ENCODE measurements at places on chromosomes 12 and 14. TPM values are rescaled to one million over a fixed set of nuclear protein-coding genes. Genes with fewer than 3 reads are reported as not detected.

DNA sequence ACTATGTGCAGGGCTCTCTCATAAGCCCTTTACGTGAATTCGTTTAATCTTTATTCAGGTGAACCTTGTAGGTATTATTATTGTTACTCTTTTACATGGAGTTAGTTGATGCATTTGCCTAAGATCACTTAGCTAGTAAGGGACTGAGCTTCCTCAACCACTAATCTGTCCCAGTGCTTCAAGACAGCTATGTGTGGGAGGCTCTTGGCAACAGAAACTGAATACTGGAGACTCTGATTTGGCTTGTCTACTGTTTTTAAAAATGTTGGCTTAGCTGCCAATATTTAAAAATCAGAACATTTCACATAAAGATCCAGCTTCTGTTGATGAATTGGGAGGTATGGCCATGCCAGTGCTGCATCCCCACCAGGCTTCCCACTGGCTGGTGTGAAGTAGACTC lies 6.8 kb downstream of the KNTC1 start:
- H3K27me3 ChIP-seq = no peaks in the 10 kb centered on the region
- no peak overlapping the region for H3K27ac ChIP-seq
- peak; percentile 47 for DNase-seq
- no peak overlapping the region for H3K4me3 ChIP-seq

GRCh38 chr14:26204728-26205479 lies 392.9 kb downstream of the NOVA1 start:
- peaks cover 72% of the 10 kb centered on the region for H3K27me3 ChIP-seq
- DNase-seq = peak; percentile 40
- no peaks in the 10 kb centered on the region for H3K36me3 ChIP-seq
- H3K4me3 ChIP-seq = peak overlapping the region; percentile 57
- peaks cover 22% of the 10 kb centered on the region for H3K4me1 ChIP-seq

PRB2 gene
- total RNA-seq = not detected

- no peak overlapping the region for H3K27ac ChIP-seq
- H3K4me3 ChIP-seq = peak overlapping the region; percentile 24
- no peaks in the 10 kb centered on the region for H3K27me3 ChIP-seq
- no peaks in the 10 kb centered on the region for H3K36me3 ChIP-seq
- peaks cover 12% of the 10 kb centered on the region for H3K4me1 ChIP-seq
Measured at GRCh38 chr12:71071536-71072097, 86.2 kb downstream of the TSPAN8 start.

- DNase-seq = peak; percentile 91
- H3K27me3 ChIP-seq = no peaks in the 10 kb centered on the region
- peak overlapping the region; percentile 29 for H3K27ac ChIP-seq
- peaks cover 21% of the 10 kb centered on the region for H3K4me1 ChIP-seq
Measured at GRCh38 chr12:116492703-116493324, 66.4 kb upstream of the MAP1LC3B2 start.

GRCh38 chr12:47837190-47838171 lies 17.8 kb upstream of the HDAC7 start:
- peak; percentile 75 for DNase-seq
- H3K36me3 ChIP-seq = no peaks in the 10 kb centered on the region
- H3K4me3 ChIP-seq = no peak overlapping the region

NXPH4 gene
- 5.7 TPM for total RNA-seq

RHEBL1 gene
- total RNA-seq = 0.86 TPM

- H3K4me1 ChIP-seq = peaks cover 13% of the 10 kb centered on the region
- DNase-seq = no peak
- H3K27me3 ChIP-seq = no peaks in the 10 kb centered on the region
- H3K4me3 ChIP-seq = no peak overlapping the region
- H3K36me3 ChIP-seq = no peaks in the 10 kb centered on the region
Measured at GRCh38 chr12:42486407-42486806, 103.1 kb downstream of the PRICKLE1 start.

GRCh38 chr14:53432378-53432802 lies 279.3 kb upstream of the DDHD1 start:
- no peaks in the 10 kb centered on the region for H3K4me1 ChIP-seq
- no peak overlapping the region for H3K27ac ChIP-seq
- H3K36me3 ChIP-seq = no peaks in the 10 kb centered on the region
- no peaks in the 10 kb centered on the region for H3K27me3 ChIP-seq

- H3K27me3 ChIP-seq = no peaks in the 10 kb centered on the region
- H3K4me1 ChIP-seq = peaks cover 16% of the 10 kb centered on the region
Measured at GRCh38 chr12:31737345-31737744, 8.5 kb upstream of the AMN1 start.

GRCh38 chr12:39572551-39572950 lies 47.1 kb downstream of the ABCD2 start:
- no peak overlapping the region for H3K27ac ChIP-seq
- H3K4me3 ChIP-seq = no peak overlapping the region
- no peaks in the 10 kb centered on the region for H3K27me3 ChIP-seq
- DNase-seq = no peak
- H3K36me3 ChIP-seq = no peaks in the 10 kb centered on the region
- no peaks in the 10 kb centered on the region for H3K4me1 ChIP-seq

- DNase-seq = peak; percentile 81
- H3K36me3 ChIP-seq = no peaks in the 10 kb centered on the region
- H3K27me3 ChIP-seq = no peaks in the 10 kb centered on the region
- H3K27ac ChIP-seq = no peak overlapping the region
Measured at GRCh38 chr14:22630486-22630885, 13.7 kb downstream of the OR6J1 start.

- H3K36me3 ChIP-seq = no peaks in the 10 kb centered on the region
- no peak overlapping the region for H3K27ac ChIP-seq
- H3K4me3 ChIP-seq = no peak overlapping the region
- no peaks in the 10 kb centered on the region for H3K27me3 ChIP-seq
Measured at GRCh38 chr12:94172031-94172430, 23.7 kb downstream of the PLXNC1 start.

- no peak overlapping the region for H3K27ac ChIP-seq
- no peaks in the 10 kb centered on the region for H3K27me3 ChIP-seq
- H3K4me1 ChIP-seq = peaks cover 66% of the 10 kb centered on the region
- no peak overlapping the region for H3K4me3 ChIP-seq
- no peak for DNase-seq
- 0 out of 2 replicates have a peak, but pooled peaks cover 14% of the 10 kb centered on the region for H3K36me3 ChIP-seq
Measured at GRCh38 chr14:71690478-71690877, 241.8 kb upstream of the RGS6 start.

GALNT9 gene
- 1.5 TPM for total RNA-seq

- H3K36me3 ChIP-seq = peaks cover 19% of the 10 kb centered on the region
- peaks cover 32% of the 10 kb centered on the region for H3K4me1 ChIP-seq
- H3K27ac ChIP-seq = peak overlapping the region; percentile 48
- no peak overlapping the region for H3K4me3 ChIP-seq
- no peak for DNase-seq
- no peaks in the 10 kb centered on the region for H3K27me3 ChIP-seq
Measured at GRCh38 chr12:65903691-65904383, 79.6 kb downstream of the HMGA2 start.

RPL36AL gene
- total RNA-seq = 89.8 TPM

DNA sequence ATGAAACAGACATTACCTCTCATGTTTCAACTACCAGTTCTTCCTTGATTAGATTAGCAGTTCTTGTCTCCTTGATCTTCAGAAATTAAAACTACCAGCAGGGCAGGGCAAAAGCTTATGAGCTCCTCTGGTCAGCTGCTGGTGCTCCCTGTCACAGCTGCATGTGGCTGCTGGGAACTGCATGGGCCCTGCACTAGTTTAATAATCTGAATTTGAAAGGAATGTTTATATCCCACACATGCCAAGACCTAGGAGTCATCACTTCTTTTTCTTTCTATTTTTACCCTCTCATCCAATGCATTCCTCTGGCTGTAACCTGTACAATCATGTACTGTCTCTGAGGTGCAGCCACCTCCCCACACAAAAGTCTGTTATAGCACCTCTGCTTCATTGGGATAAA lies 73.9 kb downstream of the ARMH4 start:
- H3K36me3 ChIP-seq = no peaks in the 10 kb centered on the region
- peaks cover 46% of the 10 kb centered on the region for H3K4me1 ChIP-seq
- H3K27me3 ChIP-seq = no peaks in the 10 kb centered on the region
- H3K27ac ChIP-seq = peak overlapping the region; percentile 62
- peak; percentile 79 for DNase-seq
- H3K4me3 ChIP-seq = peak overlapping the region; percentile 31

- no peaks in the 10 kb centered on the region for H3K36me3 ChIP-seq
- no peaks in the 10 kb centered on the region for H3K27me3 ChIP-seq
- H3K4me3 ChIP-seq = no peak overlapping the region
Measured at GRCh38 chr14:89128311-89129026, 288.6 kb downstream of the FOXN3 start.

SLC25A47 gene
- not detected for total RNA-seq

KRT75 gene
- total RNA-seq = not detected

GRCh38 chr14:88547386-88547780 lies 7.4 kb downstream of the PTPN21 start:
- DNase-seq = no peak
- H3K27ac ChIP-seq = no peak overlapping the region
- H3K27me3 ChIP-seq = no peaks in the 10 kb centered on the region
- H3K4me1 ChIP-seq = peaks cover under 1% of the 10 kb centered on the region

DNA sequence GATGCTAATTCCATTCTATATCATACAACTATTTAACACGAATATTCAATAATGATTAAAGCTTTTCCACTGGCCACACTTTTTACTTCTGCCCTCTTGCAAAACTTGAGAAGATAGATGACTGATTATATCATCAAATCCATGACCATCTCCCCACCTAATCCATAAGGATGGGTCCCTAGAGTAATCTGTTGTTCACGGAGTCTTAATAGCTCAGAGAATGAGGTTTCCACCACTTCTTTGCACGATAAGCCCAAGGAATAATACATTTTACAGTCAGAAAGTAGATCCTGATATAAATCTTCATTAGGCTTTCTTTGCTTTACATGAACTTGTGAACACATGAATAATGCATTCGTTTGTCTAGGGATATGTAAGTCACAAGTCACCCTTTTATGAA lies 527.2 kb downstream of the GALC start:
- no peak for DNase-seq
- no peaks in the 10 kb centered on the region for H3K4me1 ChIP-seq
- H3K4me3 ChIP-seq = no peak overlapping the region
- H3K27ac ChIP-seq = no peak overlapping the region

GRCh38 chr12:103401421-103401820 lies 94.3 kb downstream of the C12orf42 start:
- H3K36me3 ChIP-seq = no peaks in the 10 kb centered on the region
- no peaks in the 10 kb centered on the region for H3K4me1 ChIP-seq
- no peak overlapping the region for H3K27ac ChIP-seq
- no peaks in the 10 kb centered on the region for H3K27me3 ChIP-seq

MIP gene
- not detected for total RNA-seq

DNA sequence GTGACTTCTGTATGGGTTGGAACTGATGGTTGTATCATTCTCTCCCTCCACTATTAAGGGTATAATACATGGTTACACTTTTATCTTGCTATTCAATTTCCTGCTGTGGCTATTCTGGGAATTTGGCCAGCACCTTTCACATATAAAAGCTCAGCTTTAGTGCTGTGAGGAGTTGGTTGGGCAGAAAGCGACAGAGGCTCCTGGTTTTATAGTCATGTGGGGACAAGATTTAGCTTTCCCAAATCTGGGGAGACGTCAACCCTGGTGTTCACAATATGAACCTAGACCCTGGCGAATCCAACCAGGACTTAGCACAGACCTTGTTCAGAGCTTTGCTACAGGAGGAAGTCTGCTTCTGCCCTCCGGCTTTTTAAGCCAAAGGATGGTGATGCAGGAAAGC lies 36.5 kb downstream of the FOS start:
- no peaks in the 10 kb centered on the region for H3K27me3 ChIP-seq
- H3K27ac ChIP-seq = no peak overlapping the region
- H3K36me3 ChIP-seq = no peaks in the 10 kb centered on the region
- H3K4me1 ChIP-seq = peaks cover 23% of the 10 kb centered on the region

GRCh38 chr12:17992002-17992656 lies 97.9 kb downstream of the RERGL start:
- no peak overlapping the region for H3K4me3 ChIP-seq
- H3K36me3 ChIP-seq = no peaks in the 10 kb centered on the region
- H3K4me1 ChIP-seq = no peaks in the 10 kb centered on the region
- H3K27ac ChIP-seq = no peak overlapping the region

DNA sequence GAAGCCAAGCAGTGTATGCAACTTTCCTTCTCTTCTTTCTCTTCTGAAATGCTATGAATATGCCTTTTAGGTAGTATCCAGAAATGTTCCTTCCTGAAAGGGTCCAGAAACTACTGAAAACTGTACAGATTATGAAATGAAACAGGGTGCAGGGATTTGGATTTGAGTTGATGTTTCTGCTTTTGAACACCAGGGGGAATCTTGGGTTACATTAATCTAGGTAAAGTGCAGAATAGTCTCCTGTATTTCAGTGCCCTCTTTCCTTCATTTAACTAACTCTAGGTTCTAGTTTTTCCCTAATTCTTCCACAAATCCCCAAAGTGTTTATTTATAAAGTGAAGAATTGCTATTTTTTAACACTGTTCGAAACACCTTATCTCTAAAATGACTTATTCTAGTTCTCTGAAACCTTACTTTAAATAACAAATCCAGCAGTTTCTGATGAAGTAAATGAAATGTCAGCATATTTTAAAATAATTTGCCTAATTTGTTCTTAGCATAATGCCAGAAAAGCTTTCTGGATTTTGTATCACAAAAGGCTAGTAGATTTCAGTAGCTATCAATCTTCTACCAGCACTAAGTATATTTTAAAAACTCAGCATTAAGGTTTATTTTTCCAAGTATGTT lies 111.9 kb downstream of the LRRK2 start:
- H3K27ac ChIP-seq = no peak overlapping the region
- no peaks in the 10 kb centered on the region for H3K36me3 ChIP-seq
- H3K4me3 ChIP-seq = no peak overlapping the region
- no peaks in the 10 kb centered on the region for H3K4me1 ChIP-seq
- peak; percentile 53 for DNase-seq
- H3K27me3 ChIP-seq = no peaks in the 10 kb centered on the region

RNASE3 gene
- total RNA-seq = not detected

DNA sequence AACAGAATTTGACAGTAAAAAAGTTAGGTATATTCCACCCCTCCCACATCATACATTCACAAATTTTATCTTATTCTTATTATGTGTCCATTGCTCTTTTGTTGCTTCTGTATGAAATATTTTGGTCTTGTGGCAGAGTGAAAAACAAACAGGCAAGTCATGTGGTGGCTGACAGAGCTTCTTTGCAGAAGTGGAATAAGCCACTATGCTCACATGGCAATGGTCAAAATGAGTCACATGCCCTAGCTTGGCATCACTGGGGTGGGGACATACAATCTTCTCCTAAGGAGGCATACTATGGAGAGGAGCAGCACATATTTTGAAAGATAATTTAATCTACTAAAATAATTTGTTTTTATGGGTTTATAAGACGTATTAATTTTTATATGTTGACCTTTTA lies 27.7 kb upstream of the CMA1 start:
- no peaks in the 10 kb centered on the region for H3K27me3 ChIP-seq
- no peak overlapping the region for H3K27ac ChIP-seq
- H3K36me3 ChIP-seq = no peaks in the 10 kb centered on the region
- no peaks in the 10 kb centered on the region for H3K4me1 ChIP-seq
- DNase-seq = no peak
